ENCODE measurements at places on chromosomes 11 and 22.

DNA sequence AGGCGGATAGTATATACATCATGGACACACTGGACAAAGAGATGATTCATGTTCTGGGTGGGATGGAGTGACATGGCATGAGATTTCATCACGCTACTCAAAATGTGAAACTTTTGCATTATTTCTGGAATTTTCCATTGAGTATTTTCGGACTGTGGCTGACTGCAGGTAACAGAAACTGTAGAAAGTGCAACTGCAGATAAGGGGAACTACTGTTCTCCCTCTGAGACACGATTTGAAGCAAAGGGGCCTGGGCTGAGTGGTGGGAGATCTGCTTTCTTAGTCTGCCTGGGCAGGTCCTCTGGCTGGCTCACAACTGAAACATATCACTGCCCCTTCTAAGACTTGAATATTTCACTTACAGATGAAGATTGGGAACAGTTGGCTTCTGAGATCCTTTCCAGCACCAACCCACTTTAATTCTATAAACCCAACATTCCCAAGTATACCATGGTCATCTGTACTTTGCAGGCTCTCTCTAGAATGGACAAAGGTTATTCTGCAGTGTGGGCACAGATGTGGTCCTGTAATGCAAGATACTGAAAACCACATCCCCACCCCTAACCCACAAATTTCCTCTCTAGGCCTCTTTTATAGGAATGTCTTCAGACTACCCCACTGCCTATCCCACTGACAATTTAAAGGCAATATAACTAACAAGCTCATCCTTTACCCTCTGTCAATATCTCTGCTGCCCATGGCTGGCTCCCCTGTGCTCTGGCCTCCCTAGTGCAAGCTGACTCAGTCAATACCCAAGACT lies 121.1 kb downstream of the KCNC1 start:
- no peak for DNase-seq

GRCh38 chr11:45254070-45254469 lies 32.1 kb downstream of the SYT13 start:
- no peak for DNase-seq

GRCh38 chr11:45290586-45290985 lies 4.4 kb upstream of the SYT13 start:
- no peak for DNase-seq

DNA sequence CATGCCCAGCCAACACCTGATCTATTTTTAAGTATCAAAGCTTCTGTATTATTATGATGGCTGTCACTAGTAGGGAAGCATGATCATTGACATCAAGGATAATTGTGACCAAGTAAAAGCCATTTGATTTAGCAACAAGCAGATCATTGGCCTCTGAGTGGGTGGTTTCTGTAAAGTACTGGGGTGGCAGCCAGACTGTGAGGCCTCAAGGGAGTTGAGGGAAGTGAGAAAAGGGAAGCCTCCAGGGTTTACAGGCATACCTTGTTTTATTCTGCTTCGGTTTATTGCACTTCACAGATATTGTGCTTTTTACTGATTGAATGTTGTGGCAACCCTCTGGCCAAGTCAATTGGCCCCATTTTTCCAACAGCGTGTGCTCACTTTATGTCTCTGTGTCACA lies 60.1 kb downstream of the PRR5L start:
- no peak for DNase-seq

- DNase-seq: no peak
These were observed 648 bp upstream of the H19 start for GRCh38 chr11:1998290-1998689.

GRCh38 chr11:133844217-133844616 lies 1.1 kb downstream of the SPATA19 start:
- no peak for DNase-seq

DNA sequence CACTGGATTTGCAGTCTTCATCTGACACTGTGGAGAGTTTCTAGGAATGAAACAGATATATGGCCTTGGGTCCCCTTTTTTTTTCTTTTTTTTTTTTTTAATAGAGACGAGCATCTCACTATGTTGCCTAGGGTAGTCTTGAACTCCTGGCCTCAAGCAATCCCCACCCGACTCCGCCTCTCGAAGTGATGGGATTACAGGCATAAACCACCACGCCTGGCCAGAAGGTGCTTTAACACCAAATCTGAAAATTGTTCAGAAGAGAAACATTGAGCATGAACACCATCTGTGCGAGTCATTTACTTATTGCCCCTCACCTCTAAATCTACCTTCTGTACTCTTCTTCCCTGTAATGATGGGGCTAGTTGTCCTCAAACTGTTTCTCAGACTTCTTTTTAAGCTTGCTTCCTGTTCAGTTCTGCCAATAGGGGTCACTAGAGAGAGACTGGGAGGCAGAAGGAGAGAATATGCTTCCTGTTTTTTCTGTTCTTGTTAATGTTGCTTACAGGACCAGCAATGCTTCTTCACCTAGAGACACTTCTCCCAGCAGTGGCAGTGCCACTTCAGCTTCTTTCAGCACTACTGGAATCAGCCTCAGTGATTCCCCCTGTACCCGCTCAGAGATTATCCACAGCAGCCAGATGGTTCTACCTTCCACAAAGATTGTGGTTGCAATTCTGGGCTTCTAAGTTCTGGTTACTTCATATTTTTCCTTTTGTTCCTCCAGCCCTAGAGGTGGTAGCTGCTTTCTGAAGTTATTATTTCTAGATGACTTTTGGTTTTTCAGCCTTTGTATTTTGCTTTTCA lies 20.8 kb upstream of the ZBED5 start:
- DNase-seq: no peak

- no peak for DNase-seq
These were observed 47.0 kb downstream of the TNRC6B start for GRCh38 chr22:40224702-40225101.

GRCh38 chr11:68043349-68044144 lies 4.7 kb downstream of the TCIRG1 start:
- no peak for DNase-seq

- no peak for DNase-seq
These were observed 3.4 kb upstream of the FADS1 start for GRCh38 chr11:61820174-61820573.

DNA sequence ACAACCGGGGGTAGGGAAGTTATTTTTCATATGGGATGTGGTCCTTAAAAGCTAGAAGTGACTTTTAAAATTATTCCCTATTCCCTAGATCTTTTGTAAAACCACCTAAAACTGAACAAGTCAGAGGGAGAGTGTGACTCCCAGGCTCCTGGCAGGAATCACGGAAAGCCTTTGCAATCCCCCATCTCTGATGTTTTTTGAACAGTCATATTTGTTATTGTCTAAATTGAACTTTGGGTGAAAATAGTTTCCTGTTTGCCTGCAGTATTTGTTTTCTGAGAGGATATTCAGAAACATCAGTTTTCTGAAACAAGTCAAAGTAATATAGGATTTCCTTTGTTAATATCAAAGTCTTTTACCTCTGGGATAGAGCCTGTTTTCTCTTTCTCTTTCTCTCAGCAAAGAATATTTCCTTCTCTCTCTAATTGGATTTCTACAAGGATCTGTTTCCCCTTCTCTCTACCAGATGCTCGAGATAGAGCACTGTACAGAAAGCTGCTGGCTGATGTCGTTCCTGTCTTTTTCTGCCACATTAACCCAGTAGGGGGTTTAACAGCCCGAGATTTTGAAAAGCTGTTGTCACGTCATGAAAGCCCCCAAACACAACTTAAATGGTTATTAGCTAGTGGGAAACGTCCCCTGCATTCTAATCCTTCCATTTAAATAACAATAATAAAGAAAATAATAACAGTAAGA lies 132.2 kb upstream of the PITPNB start:
- no peak for DNase-seq

- DNase-seq: no peak
These were observed 25.5 kb downstream of the CHORDC1 start for GRCh38 chr11:90197377-90197776.

- DNase-seq: no peak
These were observed 1.6 kb upstream of the MFRP start for GRCh38 chr11:119347940-119348605.

DNA sequence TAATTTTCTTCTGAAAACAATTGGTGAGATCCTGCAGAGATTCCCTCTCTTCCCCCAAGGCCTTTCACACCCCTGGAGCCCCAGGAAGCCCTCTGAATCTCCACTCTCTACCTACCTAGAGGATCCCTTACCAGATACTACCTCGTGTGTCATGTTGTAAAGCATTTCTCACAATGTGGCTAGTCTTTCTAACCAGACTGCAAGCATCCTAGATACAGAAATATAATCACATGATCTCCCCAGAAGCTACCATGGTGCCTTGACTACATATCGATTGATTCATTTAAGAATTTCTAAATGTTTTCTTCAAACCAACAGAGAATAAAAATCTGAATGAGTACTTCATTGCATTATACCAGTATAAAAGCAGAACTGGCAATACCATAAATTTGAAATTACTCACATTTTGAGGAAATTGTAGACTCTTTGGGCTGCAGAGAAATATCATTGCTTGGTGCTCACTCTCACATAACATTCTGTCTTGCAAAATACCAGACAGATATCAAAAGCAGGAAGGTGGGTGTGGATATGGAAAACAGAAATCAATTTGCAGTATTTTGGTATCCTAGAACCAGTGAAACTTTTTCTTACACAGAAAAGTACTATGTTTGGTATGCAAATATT lies 113.5 kb downstream of the MAML2 start:
- no peak for DNase-seq

DNA sequence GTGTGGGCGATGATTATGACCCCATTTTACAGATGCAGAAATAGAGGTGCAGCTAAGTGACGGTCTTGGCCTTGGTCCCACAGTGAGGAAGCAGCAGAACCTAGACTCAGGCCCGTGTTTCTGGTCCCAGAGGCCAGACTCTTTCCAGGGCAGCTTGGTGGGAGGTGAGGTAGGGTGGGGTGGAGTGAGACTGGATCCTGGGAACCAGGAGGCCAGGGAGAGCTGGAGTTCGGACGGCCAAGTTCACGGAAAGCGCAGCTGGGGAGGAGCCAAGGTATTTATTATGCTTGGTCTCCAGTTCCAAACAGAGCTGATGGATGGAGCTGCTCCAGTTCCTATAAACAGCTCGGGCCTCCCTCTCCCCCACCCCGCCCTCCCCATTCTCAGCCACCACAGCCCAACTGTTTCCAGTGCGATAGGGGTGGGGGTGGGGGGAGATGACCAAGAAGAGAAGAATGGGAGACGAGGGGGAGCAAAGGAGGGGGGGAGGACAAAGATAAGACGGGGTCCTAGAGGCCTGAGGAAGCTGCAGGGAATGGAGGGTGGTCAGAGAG lies 16.2 kb downstream of the LRRC32 start:
- DNase-seq: no peak

DNA sequence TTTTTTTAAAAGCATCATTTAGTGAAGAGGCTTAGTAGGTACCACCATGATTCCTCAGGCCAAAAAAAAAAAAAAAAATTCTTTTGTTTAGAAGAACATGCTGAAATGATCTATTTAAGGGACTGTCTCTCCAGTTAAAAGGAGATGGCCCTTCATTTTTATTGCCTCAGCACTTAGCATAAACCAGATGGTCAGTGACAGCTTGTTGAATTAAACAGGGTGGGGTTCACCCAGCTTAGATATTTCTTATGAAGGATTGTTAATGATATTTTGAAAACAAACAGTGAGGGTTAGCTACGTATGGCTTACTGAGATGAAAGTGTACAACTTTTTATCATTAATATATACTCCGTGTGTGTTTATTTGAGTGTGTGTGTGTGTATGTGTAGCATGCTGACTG lies 203.7 kb downstream of the FAM181B start:
- DNase-seq: no peak

DNA sequence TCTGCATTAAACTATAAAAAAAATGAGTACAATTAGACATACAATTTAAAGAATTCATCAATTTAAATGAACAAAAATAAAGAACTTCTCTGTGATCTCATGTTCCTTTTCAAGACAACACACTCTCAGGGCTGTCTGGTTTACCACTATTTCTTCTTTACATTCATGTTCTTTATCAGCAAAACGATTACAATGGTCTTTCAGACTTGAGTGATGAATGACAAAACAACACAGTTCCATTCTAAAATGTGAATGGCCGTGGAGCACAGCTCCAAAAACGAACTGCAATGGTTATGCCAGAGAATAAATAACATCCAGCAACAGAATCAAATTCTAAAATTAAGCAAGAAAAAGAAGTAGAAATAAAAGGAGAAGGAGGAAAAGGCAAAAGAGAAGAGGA lies 113.1 kb downstream of the CADM1 start:
- DNase-seq: no peak

GRCh38 chr11:9028581-9028980 lies 24.8 kb upstream of the NRIP3 start:
- DNase-seq: no peak

GRCh38 chr11:46719048-46719542 lies at the start of gene F2:
Gene F2 (plus strand): TSS chr11:46719213. CDS start chr11:46719236, 23 bp downstream.
- DNase-seq: no peak

- DNase-seq: no peak
These were observed 201.7 kb upstream of the PDGFD start for GRCh38 chr11:104365676-104366075.

DNA sequence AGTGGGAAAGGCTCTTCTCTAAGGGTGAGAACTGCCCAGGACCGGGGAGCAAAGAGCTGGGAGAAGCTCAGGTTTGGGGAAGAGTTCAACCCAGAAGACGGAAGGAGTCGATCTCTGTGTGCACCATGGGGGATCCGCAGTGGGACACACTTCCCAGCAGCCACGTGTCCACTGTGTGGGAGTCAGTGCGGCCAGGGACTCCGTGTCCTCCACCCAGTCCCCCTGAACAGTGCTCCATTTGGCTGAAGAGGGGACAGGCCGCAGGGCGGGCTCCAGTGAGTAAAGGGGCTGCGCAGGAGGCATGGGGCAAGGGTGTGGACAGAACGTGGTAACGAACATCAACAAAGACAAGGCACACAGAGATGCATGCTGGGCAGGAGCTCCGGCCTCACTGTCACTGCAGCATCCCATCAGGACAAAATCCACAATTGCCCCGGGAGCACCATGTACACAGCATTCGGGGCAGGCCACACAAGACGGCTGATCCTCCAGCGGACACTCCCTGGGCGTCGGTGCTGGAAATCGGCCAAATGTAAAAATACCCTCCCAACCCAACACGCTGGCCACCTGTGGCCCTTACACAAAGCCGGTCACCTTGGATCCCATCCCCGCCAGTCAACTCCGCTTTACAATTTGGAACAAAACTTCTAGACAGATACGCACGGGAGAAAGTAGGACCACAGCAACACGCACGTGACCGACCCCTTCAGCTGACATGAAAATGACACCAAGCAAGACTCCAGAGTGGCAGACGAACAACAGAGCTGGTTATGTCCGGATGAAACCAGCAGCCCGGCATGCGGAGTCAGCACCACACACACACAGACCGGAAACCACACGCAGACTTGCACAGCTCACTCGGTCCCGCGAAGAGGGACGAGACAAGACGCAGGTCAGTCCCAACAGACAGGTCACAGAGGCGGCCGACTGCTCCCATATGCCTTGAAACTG lies 366.8 kb downstream of the SHANK2 start:
- no peak for DNase-seq

DNA sequence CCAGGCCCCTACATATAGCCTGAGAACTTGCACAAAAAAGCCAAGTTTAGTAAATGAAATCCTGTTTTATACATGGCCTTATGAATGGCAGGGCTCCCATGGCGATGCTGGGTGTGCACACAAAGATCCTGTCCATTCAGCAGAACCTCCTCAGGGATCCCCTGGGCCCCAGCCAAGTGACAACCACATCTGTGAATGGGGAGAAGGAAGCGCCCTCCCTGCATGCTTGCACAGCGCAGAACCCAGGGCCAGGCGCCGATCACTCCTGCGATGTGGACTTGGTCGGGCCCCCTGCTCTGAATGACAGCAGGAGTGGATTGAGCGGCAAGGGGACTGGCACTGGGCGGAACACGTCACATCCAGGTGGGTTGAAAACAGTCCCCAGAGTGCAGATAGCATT lies 4.5 kb upstream of the CDC42EP2 start:
- DNase-seq: no peak
